ENCODE measurements at places on chromosomes 16 and 17. TPM values are rescaled to one million over a fixed set of nuclear protein-coding genes. Genes with fewer than 3 reads are reported as not detected.

The SCARF1 gene
- 0.49 TPM for total RNA-seq

The ABCA10 gene
- total RNA-seq, result 5.0 TPM

The NPIPB9 gene
- total RNA-seq, result 2.7 TPM

The CLEC16A gene
- total RNA-seq, result 26.7 TPM

The ARHGDIG gene
- not detected for total RNA-seq

The HOXB6 gene
- 3.9 TPM for total RNA-seq

The TSNAXIP1 gene
- 0.49 TPM for total RNA-seq

The HES7 gene
- total RNA-seq, result 0.73 TPM

The CAPNS2 gene
- total RNA-seq, result 1.8 TPM

The SOST gene
- not detected for total RNA-seq

The CCL17 gene
- not detected for total RNA-seq

The GAST gene
- not detected for total RNA-seq

The MYH1 gene
- not detected for total RNA-seq

The CA4 gene
- not detected for total RNA-seq

The RNF222 gene
- not detected for total RNA-seq

The SLC16A13 gene
- 1.1 TPM for total RNA-seq

The KCNH4 gene
- under 0.01 TPM for total RNA-seq

The CES5A gene
- total RNA-seq, result not detected

The CA7 gene
- not detected for total RNA-seq

The NGFR gene
- total RNA-seq, result 0.12 TPM

All from hair follicle dermal papilla cell (primary cell).